ENCODE measurements at places on chromosomes 3 and 15. TPM values are rescaled to one million over a fixed set of nuclear protein-coding genes. Genes with fewer than 3 reads are reported as not detected.
A peak's percentile ranks its signal among the peaks of the same experiment; 100 is the strongest.

UMPS gene
- total RNA-seq: 24.1 TPM

ITPKA gene
- total RNA-seq: 0.83 TPM

DNA sequence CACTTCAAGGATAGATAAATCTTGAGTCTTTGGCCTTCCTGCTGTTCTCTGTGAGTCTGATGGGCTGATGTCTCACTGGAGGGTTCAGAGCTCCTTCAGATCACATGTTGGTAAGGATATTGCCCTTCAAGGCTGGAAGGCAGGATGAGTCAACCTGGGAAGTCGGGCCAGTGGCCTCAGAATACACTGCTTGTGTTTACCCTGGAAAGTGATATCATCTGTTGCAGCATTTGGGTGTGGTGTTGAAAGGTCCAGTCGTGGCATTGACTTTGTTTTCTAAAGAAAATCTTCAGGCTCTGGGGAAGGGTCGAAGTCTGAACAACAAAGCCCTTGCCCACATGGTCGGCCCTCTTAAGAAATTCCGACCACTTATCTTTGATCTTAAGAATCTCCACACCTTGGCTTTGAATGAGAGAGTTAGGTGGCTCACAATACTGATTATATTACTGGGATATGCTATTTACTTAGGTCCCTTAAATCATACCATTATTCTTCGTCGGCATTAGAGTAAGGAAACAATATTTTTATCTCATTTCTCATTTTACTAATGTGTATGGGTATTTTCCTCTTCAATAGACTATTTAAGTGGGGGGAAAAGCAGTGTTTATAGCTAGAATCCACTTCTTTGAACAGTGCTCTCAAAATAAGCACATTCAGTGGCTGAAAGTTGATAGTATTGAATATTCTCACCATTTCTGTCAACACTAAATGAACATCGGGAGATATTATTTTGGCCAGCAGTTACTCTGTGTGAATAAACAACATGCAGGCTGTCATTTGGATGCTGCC lies 303.9 kb upstream of the RASGRP1 start:
- no peak overlapping the region for H3K27ac ChIP-seq
- H3K4me1 ChIP-seq: no peaks in the 10 kb centered on the region
- no peak overlapping the region for H3K4me3 ChIP-seq
- no peaks in the 10 kb centered on the region for H3K27me3 ChIP-seq

DNA sequence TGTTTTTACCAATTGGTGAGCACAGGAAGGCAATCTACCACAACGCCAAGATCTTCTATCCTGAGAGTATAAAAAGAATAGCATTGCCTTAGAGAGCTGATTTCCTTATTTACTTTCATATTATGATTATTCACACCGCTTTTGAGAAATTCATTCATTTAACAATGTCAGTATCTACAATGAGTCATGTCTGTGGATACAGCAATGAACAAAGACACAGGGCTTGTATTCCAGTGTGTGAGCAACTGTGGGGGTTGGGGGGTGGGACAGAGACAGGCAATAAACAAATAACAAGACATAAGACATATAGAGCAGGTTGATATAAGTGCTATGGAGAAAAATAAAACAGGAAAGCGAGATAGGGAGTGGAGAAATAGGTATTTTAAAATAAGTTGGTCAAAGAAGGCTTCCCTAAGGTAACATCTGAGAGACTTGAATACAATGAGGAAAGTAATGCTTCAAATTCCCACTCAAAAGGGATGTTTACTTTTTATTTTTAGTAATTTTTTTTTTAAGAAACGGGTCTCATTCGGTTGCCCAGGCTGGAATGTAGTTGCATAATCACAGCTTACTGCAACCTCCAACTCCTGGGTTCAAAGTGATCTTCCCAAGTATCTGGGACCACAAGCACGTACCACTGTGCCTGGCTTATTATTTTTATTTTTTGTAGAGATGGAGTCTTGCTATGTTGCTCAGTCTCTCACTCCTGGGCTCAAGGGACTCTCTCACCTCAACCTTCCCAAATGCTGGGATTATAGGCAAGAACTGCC lies 45.7 kb downstream of the PGBD4 start:
- no peaks in the 10 kb centered on the region for H3K27me3 ChIP-seq
- no peak overlapping the region for H3K27ac ChIP-seq
- peaks cover 16% of the 10 kb centered on the region for H3K36me3 ChIP-seq
- H3K4me3 ChIP-seq: no peak overlapping the region

DNA sequence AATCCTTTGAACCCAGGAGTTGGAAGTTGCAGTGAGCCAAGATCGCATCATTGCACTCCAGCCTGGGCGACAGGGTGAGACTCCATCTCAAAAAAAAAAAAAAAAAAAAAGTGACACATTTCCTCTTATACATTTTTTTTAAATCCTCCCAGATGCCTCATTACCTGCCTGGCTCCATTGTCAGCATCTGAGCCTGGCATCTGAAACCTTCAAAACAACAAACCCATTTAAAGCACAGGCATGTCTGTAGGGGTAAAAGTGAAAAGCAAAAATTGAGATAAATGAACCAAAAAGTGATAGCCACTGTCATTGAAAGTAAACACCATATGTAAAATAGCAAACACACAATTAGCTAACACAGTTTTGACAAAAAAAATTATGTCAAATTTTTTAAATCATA lies 38.6 kb downstream of the OSBPL10 start:
- no peaks in the 10 kb centered on the region for H3K36me3 ChIP-seq
- no peak overlapping the region for H3K27ac ChIP-seq
- H3K4me1 ChIP-seq: peaks cover 13% of the 10 kb centered on the region
- H3K27me3 ChIP-seq: no peaks in the 10 kb centered on the region
- H3K4me3 ChIP-seq: no peak overlapping the region

- no peaks in the 10 kb centered on the region for H3K36me3 ChIP-seq
- no peak overlapping the region for H3K4me3 ChIP-seq
- no peak for DNase-seq
- H3K27ac ChIP-seq: no peak overlapping the region
Measured at GRCh38 chr3:4036046-4036445, 236.8 kb downstream of the LRRN1 start.

DNA sequence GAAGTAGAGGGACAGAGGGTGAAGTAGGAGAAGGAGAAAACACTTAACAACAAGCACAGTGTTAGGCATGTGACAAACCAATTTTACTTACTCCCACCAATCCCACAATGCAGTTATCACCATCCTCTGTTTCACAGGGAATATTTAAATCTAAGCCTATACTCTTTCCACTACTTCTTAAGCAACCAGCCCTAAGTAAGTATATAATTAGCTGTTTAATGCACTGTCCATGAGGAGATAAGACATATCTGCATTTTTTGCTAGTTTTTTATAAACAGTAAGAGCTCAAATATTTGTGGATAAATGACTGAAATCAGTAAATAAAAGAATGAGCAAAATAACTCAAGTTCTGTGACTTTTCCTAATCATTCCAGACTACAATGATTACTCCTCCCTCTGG lies 62.7 kb downstream of the GSK3B start:
- no peak overlapping the region for H3K4me3 ChIP-seq
- no peaks in the 10 kb centered on the region for H3K36me3 ChIP-seq
- H3K27ac ChIP-seq: no peak overlapping the region
- H3K27me3 ChIP-seq: no peaks in the 10 kb centered on the region
- DNase-seq: no peak

DNA sequence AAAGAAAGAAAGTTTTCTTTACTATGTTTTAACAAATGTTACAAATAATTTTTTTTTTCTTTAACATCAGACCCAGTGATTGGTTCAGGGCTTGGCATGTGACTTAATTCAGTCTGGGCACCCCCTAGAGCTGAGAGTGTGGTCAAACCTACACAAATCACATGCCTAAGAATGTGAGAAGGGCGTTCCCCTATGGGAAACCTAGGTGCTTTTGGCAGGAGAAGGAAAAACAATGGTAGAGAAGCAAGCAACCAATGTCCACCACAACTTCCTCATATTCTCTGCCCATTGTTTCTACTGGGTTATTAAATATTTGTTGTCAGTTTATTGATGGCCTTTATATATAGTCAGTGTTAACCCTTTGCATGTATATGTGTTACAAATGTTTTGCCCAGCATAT lies 21.4 kb upstream of the PIAS1 start:
- H3K27me3 ChIP-seq: no peaks in the 10 kb centered on the region
- no peak overlapping the region for H3K27ac ChIP-seq

PCYT1A gene
- total RNA-seq: 59.5 TPM

DNA sequence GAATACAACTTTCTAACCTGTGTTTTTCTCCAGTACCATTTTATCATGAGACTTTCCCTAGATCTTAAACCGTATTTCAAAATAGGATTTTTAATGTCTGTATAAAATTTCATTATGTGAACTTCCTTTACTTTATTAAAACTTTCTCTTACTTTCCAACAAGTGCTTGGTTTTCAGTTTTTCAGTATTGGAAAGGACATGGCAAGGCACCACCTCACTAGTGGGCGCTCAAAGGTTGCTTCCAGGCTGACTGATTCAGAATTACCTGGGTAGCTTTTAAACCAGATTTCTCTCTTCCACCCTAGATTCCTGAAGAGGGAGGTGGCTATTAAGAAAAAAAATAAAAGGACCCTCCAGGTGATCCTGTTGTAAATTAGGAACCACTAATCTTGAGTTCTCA lies 236.6 kb downstream of the SOX2 start:
- DNase-seq: no peak
- H3K4me1 ChIP-seq: no peaks in the 10 kb centered on the region
- no peaks in the 10 kb centered on the region for H3K27me3 ChIP-seq
- H3K4me3 ChIP-seq: no peak overlapping the region
- no peaks in the 10 kb centered on the region for H3K36me3 ChIP-seq

GRM2 gene
- 0.20 TPM for total RNA-seq

MESP2 gene
- total RNA-seq: not detected

NR1I2 gene
- total RNA-seq: not detected

SLC28A2 gene
- total RNA-seq: not detected

ACKR2 gene
- total RNA-seq: 5.6 TPM

DNA sequence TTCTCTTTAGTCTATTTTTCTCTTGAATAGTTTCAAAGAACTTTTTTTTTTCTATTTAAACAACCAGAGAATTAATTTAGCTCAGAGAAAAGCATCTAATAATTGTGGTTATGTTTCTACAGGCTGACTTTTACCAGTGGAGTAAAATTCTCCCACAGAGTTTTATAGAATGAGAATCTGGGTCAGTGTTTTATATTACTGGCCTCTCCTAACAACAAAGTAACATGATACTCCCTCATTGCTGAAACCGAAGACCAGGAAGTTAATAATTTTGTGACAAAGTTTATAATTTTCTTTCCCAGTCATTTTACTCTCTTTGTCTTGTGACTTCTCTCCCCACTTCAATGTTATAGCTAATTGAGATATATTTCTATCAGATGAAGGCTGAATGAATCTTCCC lies 946.9 kb downstream of the EPHA3 start:
- no peaks in the 10 kb centered on the region for H3K36me3 ChIP-seq
- no peak overlapping the region for H3K27ac ChIP-seq
- no peak for DNase-seq
- H3K4me1 ChIP-seq: peaks cover 8% of the 10 kb centered on the region

DNA sequence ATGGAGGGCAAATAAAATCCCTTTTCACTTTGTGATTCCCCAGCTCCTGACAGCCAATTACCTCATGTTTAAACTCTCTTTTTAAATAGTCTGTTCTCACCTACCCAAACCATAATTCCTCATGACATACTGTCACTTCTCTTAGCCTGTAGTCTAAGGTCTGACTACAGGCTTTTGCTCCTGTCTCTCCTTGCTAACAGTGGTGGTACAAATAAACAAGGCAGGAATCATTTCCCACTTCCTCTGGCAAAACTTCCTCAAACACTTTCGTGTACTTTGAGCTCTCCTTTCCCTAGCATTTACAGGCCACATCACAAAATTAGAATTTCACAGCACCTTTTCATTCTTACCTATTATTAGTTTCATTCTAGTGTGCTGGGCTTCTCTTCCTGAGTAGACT lies 51.8 kb downstream of the ATP8B4 start:
- H3K4me1 ChIP-seq: no peaks in the 10 kb centered on the region
- no peak overlapping the region for H3K27ac ChIP-seq
- DNase-seq: no peak
- no peaks in the 10 kb centered on the region for H3K36me3 ChIP-seq

ARPIN gene
- 21.4 TPM for total RNA-seq

GRCh38 chr3:85259748-85260147 lies 301.0 kb downstream of the CADM2 start:
- H3K4me1 ChIP-seq: no peaks in the 10 kb centered on the region
- no peak overlapping the region for H3K27ac ChIP-seq
- H3K4me3 ChIP-seq: no peak overlapping the region
- H3K36me3 ChIP-seq: no peaks in the 10 kb centered on the region

DNA sequence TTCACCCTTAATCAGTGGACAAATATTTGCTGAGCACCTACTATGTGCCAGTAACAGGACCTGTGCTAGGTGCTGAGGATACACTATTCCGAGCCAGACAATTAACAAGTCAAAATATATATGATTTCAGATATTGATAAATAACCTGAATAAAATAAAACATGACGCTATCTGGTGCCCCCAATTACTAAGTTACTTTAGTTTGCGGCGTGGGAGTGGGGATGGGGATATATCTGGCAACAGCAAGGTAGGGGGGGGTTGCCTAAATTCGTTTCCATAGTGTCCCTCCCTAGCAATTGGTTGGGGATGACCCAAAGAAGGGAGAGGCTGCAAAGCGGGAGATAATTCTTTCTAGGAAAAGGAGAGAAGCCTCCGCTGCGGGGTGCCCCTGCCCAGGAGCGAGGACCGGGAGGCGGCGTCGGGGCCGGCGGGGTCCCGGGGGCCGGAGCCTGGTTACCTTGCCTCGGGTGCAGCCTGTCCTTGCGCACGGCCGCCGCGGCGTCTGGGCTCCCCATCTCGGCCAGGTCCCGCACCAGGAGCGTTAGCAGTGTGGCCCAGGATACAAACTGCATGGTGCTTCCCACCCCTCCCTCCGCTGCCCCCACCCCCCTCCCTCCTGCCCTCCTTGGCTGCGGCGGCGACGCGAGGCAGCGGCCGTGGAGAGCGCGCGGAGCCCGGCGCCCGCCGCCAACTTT lies 567 bp downstream of the ADAMTS9 start:
- H3K4me1 ChIP-seq: no peaks in the 10 kb centered on the region

DNA sequence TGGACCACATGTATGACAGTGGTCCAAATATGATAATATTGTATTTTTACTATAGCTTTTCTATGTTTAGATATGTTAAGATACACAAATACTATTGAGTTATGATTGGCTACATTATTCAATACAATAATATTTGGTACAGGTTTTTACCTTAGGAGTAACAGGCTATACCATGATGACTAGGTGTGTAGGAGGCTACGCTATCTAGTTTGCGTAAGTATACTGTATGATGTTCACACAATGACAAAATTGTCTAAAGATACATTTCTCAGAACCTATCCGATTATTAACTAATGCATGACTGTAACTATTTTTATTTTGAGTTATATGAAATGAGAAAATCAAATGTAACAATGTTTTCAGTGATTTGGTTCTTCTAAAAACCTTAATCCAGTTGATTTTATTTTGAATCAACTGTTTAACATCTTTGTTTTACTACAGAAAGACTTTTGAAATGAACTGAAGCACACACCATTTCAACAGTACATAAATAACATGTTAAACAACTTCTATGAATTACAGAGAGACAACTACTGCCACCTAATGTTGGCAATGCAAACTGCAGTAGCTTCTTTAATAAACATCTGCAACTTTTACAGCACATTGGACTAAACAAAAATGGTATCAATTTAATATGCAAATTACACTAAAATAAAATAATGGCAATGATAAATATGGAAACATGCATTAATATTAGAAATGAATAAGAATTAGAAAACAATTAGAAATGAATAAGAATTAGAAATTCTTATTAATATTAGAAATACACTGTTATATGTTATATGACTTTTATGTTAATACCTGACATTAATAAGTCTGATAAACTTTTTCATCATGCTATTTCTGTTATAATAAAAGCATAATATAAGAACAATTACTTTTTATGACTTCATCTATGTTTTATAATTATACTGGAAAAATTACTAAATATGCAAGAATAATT lies 255.7 kb downstream of the MBNL1 start:
- no peaks in the 10 kb centered on the region for H3K36me3 ChIP-seq
- H3K4me3 ChIP-seq: no peak overlapping the region
- H3K27me3 ChIP-seq: no peaks in the 10 kb centered on the region
- peak; percentile 21 for DNase-seq
- no peak overlapping the region for H3K27ac ChIP-seq

Data from thyroid gland (tissue), 4 donors.